ENCODE measurements at places on chromosomes 1 and 21.
A peak's percentile ranks its signal among the peaks of the same experiment; 100 is the strongest.

GRCh38 chr1:3419415-3420204 lies 34.9 kb upstream of the ARHGEF16 start:
- no peak for DNase-seq

DNA sequence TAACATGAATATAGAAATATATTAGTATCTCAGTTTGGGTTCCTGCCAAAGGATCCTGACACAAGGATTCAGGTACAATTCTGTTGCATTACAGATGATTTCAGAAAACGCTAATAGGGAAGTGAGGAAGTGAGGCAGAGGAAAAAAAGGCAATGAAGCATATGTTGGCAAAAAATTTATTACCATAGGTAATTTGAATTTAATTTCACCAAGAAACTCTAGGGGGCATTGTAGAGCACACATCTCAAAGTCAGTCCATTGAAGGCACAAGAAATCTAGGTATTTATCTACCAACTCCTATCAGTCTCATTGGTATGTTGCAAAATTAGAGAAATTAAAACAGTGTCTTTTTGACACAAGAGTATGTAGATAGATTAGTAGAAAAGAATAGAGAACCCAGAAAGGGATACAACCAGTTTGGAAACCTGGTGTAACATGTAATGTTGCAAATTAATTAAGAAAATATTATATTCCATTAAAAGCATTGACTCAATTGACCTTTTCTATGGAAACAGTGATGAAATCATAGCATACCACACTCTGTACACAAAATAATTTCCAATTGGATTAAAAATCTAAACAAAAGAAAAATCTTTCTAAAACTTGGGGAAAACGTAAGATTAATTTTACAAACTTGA lies 104.9 kb upstream of the SNX7 start:
- peak; percentile 12 for DNase-seq

GRCh38 chr21:41616031-41616591 lies 108.2 kb upstream of the TMPRSS2 start:
- DNase-seq = no peak

DNA sequence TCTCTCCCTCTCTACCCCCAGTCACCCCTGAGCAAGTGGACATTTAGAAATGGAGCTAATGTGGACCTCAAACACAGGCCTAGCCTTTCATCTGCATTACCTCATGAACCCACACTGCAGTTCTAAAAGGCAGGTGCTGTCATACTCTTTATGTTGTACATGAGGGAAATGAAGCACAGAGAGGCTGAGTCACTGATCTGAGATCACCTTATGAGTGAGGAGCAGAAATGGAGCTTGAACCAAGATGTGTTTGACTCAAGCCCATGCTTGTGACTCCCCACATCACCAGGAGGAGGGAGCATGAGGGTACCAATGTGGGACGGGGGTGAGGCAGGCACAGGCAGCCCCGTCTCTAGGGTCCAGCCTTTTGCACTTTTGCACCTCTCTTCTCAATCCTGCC lies 702.8 kb downstream of the PTPRU start:
- peak; percentile 16 for DNase-seq

GRCh38 chr1:226651732-226652105 lies 87.4 kb downstream of the ITPKB start:
- DNase-seq = no peak

- DNase-seq = no peak
These were observed 10.9 kb upstream of the PADI2 start for GRCh38 chr1:17130138-17130635.

DNA sequence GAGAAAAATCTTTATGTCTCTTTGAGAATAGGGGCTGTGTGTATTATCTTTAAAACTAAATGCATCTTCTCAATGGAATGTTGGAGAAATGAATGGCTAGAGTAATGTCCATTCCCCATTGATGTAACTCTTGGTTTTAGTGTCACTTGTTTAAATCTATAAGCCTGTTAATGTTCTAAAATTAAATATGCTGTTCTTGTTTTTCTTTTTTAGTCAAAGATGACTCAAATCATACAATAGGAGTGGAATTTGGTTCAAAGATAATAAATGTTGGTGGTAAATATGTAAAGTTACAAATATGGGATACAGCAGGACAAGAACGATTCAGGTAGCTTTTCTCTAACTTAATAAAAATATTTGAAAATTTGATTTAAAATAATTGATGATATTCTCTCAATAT lies 17.6 kb downstream of the RAB4A start:
- no peak for DNase-seq

GRCh38 chr1:204992201-204992997 lies 50.6 kb upstream of the CNTN2 start:
- DNase-seq = peak; percentile 75

DNA sequence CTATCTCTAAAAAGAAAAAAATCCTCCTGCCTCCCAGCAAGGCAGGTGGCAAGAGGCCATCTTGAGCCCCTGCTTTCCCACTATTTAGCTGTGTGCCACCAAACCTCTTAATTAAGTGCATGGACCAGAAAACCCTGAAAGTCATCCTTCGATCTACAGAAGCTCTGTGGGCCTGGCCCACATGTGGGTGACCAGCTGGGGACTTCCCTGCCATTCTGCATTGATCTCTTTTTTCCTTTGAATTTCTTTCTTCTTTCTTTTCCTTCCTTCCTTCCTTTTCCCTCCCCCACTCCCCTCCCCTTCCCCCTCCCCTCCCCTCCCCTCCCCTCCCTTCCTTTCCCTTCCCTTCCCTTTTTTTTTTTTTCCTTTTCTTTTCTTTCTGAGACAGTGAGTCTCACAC lies 38.0 kb downstream of the KIF21B start:
- no peak for DNase-seq

DNA sequence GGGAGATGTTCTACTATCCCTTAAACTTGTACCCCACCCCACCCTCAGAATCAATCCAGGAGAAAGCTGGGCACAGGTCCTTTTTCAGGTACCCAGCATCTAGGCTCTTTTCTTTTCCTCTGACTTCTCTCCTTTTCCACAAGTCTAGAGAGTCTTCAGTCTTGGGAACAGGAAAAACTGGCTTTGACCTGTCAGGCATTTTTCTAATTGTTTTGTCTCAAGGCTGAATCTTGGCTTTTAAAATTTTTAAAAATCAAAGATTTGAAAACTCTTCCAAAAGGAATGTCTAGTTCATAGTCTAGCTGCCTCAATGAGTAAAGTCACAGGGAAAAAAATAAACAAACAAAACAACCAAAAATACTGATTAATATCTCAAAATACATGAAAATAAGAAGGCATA lies 161.5 kb downstream of the HFM1 start:
- no peak for DNase-seq
